ENCODE measurements at places on chromosomes 5 and 9. TPM values are rescaled to one million over a fixed set of nuclear protein-coding genes. Genes with fewer than 3 reads are reported as not detected.

- H3K36me3 ChIP-seq = no peaks in the 10 kb centered on the region
- peaks cover 59% of the 10 kb centered on the region for H3K4me1 ChIP-seq
- peak; percentile 90 for DNase-seq
- no peaks in the 10 kb centered on the region for H3K27me3 ChIP-seq
- H3K27ac ChIP-seq = peak overlapping the region; percentile 73
- H3K4me3 ChIP-seq = peak overlapping the region; percentile 10
Observed at GRCh38 chr9:71762900-71763653, 5.2 kb downstream of the CEMIP2 start.

- peak; percentile 8 for DNase-seq
- peaks cover 6% of the 10 kb centered on the region for H3K4me1 ChIP-seq
- no peaks in the 10 kb centered on the region for H3K36me3 ChIP-seq
- H3K27me3 ChIP-seq = no peaks in the 10 kb centered on the region
- peak overlapping the region; percentile 86 for H3K4me3 ChIP-seq
- H3K27ac ChIP-seq = peak overlapping the region; percentile 89
Observed at GRCh38 chr5:126778675-126779403, 1.9 kb downstream of the LMNB1 start.

GRCh38 chr9:69905286-69905685 is 84.7 kb downstream of the CFAP95 start:
- no peak overlapping the region for H3K4me3 ChIP-seq
- H3K36me3 ChIP-seq = no peaks in the 10 kb centered on the region
- DNase-seq = no peak

- no peaks in the 10 kb centered on the region for H3K36me3 ChIP-seq
- peaks cover 5% of the 10 kb centered on the region for H3K27me3 ChIP-seq
- no peak overlapping the region for H3K4me3 ChIP-seq
- peaks cover 8% of the 10 kb centered on the region for H3K4me1 ChIP-seq
- no peak for DNase-seq
Observed at GRCh38 chr5:131999041-131999440, 12.4 kb downstream of the ACSL6 start.

DNA sequence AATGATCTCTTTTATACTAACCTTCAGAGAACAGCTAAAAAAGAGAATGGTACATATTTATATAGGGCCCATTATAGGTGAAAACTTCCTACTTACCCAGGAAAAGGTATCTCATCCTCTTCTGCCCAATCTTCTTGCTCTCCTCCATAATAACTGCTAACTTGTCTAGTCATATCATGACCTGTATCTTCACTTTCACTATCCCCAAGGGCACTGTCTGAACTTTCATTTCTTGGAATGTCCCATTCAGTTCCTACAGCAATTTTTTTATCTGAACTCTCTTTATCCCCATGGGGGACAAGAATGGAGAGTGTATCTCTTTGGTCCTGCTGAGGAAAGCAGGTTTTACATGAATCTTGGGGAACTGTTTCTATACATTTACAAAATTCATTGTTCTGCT is 36.4 kb upstream of the RAPGEF6 start:
- peaks cover 5% of the 10 kb centered on the region for H3K4me1 ChIP-seq
- H3K4me3 ChIP-seq = no peak overlapping the region
- no peak for DNase-seq
- H3K27me3 ChIP-seq = no peaks in the 10 kb centered on the region

DNA sequence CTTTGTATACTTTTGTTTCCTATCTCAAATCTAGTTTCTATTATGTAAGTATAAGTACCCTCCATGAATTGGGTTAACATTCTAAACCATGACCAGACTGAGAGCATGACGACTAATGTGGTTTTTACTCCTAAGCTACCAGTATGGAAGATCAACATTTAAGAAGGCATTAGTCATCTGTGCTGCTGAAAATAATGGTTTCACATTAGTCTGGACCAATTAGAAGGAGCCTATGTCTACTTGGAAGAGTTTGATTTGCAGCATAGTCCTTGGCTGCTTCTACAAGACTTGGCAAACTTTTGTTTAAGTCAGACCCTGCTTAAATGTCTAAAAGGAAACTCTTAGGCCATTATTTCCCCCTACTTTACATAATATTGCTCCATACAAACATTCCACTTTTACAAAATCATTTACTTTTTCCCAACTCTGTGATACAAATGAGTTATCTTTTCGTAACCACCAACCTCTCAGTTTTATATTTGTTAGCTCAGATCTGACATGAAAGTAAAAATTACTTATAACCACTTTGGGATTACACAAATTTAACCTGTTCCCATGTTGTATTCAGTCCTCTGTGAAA is 186.7 kb downstream of the COMMD10 start:
- no peak overlapping the region for H3K27ac ChIP-seq
- peak; percentile 98 for DNase-seq
- H3K36me3 ChIP-seq = no peaks in the 10 kb centered on the region

GRCh38 chr5:140338336-140338735 is 8.1 kb downstream of the HBEGF start:
- H3K36me3 ChIP-seq = peaks cover 58% of the 10 kb centered on the region
- peak; percentile 38 for DNase-seq
- H3K4me3 ChIP-seq = no peak overlapping the region
- H3K4me1 ChIP-seq = peaks cover 34% of the 10 kb centered on the region

DNA sequence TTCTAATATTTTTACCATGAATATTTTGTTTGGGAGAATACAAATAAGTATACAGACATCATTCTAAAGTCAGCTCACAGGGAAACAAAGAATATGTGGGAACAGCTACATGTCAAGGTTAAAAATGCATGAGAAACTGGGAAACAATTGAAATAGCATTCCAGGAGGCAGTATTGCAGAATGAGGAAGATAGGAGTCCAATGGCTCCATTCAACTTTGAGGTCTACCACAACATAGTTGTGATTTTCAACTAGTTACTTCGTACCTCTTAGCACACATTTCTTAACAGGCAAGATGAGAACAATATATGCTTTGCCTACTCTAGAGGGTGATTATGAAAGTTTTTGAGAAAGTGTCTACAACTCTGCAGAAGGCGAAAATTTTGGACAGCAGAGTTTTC is 35.2 kb upstream of the CAST start:
- peak; percentile 99 for DNase-seq
- peaks cover 41% of the 10 kb centered on the region for H3K4me1 ChIP-seq
- H3K4me3 ChIP-seq = no peak overlapping the region
- H3K36me3 ChIP-seq = no peaks in the 10 kb centered on the region
- H3K27me3 ChIP-seq = no peaks in the 10 kb centered on the region
- H3K27ac ChIP-seq = peak overlapping the region; percentile 97

DNA sequence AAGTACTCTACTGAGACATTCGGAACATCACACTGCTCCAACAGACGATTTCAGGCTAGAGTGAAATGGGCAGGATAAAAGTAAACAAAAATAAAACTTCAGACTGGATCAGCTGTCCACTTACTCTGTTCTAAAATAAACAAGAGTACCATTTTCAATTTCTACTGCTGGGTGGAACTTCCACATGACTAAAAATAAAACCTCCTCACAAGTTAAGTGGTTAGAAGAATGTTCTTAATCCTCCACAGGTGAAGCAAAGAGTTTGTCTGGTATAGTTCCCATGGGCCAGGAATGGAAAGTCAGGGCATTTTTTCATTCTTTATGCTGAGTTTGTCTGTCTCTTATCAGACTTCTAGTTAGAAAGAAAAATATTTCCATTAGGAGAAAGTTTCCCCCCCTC is 15.7 kb downstream of the NUDT12 start:
- H3K4me1 ChIP-seq = no peaks in the 10 kb centered on the region
- H3K27ac ChIP-seq = no peak overlapping the region
- H3K4me3 ChIP-seq = no peak overlapping the region
- peaks cover under 1% of the 10 kb centered on the region for H3K36me3 ChIP-seq
- no peaks in the 10 kb centered on the region for H3K27me3 ChIP-seq

DNA sequence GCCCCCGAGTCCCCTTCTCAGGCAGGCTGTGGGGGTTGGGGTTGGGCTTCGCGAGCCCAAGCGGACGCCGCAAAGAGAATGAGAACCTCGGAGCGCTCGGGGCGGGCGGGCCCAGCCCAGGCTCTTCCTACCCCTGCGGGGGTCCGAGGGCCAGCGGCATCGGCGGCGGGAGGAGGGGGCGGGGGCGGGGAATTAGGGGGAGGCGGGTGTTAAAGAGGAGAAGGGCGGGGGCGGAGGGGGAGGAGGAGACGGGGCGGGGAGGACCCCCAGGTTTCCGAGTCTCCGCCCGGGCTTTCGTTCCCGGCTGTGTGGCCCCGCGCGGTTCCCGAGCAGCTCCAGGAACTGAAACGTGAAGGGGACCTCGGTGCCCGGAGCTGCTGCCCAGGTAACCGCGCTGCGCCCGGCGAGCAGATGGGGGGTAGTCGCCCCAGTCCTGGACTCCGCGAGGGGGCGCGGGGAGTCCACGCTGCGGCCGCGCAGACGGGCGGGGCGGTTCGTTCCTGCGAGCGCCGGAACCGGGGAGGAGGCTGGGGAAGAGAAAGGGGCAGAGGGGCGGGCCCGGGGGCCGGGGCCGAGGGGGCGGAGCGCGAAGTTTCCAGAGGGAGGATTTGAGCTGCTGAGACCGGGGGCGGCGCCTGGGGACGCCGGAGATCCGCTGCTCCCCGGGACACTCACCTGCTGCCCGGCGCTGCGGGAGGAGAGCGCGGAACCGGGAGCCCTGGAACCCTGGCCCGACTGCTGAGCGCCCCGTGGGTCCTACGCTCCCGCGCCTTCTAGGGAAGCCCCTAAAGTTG is 38.4 kb upstream of the PLEKHG4B start:
- peaks cover 14% of the 10 kb centered on the region for H3K27me3 ChIP-seq
- peak; percentile 12 for DNase-seq
- peak overlapping the region; percentile 55 for H3K4me3 ChIP-seq
- no peaks in the 10 kb centered on the region for H3K4me1 ChIP-seq
- H3K36me3 ChIP-seq = no peaks in the 10 kb centered on the region

DNA sequence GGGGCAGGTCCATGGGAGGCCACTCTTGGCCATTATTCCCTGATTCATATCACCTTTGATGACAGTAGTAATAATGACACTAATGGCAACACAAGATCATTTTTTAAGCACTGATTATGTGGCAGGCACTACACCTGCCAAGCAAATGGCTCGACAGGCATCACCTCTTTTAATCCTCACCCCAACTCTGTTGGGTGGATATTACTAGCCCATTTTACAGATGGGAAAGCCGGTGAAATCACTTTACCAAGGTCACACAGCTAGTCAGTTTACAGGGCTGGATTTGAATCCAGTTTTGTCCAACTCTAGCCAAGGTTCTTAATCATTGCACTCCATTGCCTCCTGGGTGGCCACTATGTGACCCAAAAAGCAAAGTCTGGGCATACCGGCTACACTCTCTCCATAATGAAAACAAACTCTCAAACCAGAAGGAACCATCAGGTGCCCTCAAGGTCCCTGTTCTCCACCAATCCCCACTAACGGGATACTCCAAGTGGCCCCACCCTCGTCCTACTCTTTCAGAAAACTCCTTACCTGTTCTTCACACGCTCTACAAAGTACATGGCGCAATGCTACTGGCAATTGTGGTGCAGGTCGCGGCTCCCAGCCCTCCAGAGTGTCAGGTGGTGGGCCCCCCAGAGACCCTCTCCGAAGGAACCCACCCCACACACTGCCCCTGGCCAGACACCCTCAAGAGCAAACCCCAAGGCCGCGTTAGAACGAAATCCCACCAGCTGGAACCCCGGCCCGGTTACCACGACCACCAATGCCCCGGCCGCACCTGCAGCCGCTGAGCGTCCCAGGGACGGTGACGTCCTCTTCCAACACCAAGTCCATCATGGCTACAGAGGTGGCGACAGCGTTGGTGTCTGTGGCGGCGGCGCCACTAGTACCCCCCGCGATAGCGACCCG is 572 bp downstream of the CDK5RAP2 start:
- peak overlapping the region; percentile 73 for H3K27ac ChIP-seq
- H3K4me1 ChIP-seq = peaks cover 21% of the 10 kb centered on the region
- no peaks in the 10 kb centered on the region for H3K27me3 ChIP-seq
- DNase-seq = no peak
- no peaks in the 10 kb centered on the region for H3K36me3 ChIP-seq

DNA sequence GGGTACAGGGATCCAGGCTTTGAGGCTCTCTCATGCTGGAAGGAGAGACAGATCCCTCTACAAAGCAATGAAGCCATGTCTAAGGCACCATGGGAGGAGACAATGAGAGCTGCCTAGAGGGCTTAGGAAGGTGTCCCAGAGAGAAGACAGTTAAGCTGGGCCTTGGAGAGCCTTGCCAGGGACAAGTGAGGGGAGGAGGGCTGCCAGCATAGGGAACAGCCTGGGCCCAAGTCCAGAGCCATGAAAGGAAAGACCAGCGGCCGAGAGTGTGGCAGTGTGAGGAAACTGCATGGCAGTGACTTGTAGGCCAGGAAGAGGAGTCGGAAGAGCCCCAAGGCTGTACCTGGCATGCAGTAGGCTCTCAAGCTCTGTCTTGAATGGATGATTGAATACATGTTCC is 88.5 kb downstream of the PSD2 start:
- H3K4me3 ChIP-seq = no peak overlapping the region
- no peak overlapping the region for H3K27ac ChIP-seq
- DNase-seq = no peak
- H3K4me1 ChIP-seq = no peaks in the 10 kb centered on the region
- H3K36me3 ChIP-seq = no peaks in the 10 kb centered on the region

DNA sequence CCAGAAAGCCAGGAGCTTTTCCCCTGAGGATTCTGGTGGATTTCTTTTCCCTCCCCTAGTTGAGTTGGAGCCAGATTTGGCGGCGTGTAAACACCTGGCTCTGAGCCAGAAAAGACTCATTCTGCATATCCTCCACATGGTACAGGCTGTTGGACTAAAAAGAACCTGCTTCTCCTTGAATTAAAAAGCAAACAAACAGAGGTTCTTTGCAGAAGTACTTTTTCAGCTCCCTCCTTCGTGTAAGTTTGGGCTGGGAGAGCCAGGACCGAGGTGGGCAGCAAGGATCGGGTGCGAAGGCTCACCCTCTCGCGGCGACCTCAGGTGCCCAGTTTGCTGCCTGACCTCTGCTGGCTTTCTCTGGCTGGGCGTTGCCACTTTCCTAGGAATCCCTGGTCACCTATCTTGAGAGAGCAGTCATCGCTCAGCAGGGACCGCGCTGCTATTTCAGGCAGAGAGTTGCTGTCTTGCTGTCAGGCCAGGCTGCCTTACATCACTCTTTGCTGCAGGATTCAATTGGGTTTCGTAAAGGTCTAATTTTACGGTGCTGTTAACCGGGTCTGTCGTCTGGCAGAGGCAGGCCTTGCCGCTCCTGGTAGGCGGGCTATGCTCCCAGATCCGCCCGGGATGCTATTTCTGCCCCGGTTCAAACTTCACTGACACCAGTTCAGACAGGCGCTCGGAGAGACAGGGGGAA is 3.2 kb downstream of the PAPPA start:
- peak overlapping the region; percentile 57 for H3K27ac ChIP-seq
- peaks cover 5% of the 10 kb centered on the region for H3K27me3 ChIP-seq
- H3K36me3 ChIP-seq = peaks cover 3% of the 10 kb centered on the region
- DNase-seq = peak; percentile 59
- peaks cover 31% of the 10 kb centered on the region for H3K4me1 ChIP-seq
- peak overlapping the region; percentile 44 for H3K4me3 ChIP-seq

BTNL3 gene
- not detected for total RNA-seq

BAAT gene
- 8.9 TPM for total RNA-seq

MEIKIN gene
- total RNA-seq = not detected

FAM169A gene
- 11.9 TPM for total RNA-seq

OR4F3 gene
- not detected for total RNA-seq

FIBCD1 gene
- total RNA-seq = 0.66 TPM

All from astrocyte (in vitro differentiated cells and primary cell).